Activated CD8-positive, alpha-beta T cell treated with anti-CD3 and anti-CD28 coated beads, Interleukin-2, amount 10 ng/mL, durations not matched to agents 7 days and 5 days (primary cell): ENCODE measurements at places on chromosomes 7 and 10. TPM values are rescaled to one million over a fixed set of nuclear protein-coding genes. Genes with fewer than 3 reads are reported as not detected.

SLC18A2 gene
- total RNA-seq = not detected

AOC1 gene
- total RNA-seq = not detected

IQCE gene
- 11.6 TPM for total RNA-seq

COL1A2 gene
- total RNA-seq = 0.21 TPM

ENO4 gene
- total RNA-seq = not detected
